ENCODE measurements at places on chromosomes 7 and 10. TPM values are rescaled to one million over a fixed set of nuclear protein-coding genes. Genes with fewer than 3 reads are reported as not detected.

The PRPS1L1 gene
- not detected for total RNA-seq

The SLC18A3 gene
- 0.11 TPM for total RNA-seq

DNA sequence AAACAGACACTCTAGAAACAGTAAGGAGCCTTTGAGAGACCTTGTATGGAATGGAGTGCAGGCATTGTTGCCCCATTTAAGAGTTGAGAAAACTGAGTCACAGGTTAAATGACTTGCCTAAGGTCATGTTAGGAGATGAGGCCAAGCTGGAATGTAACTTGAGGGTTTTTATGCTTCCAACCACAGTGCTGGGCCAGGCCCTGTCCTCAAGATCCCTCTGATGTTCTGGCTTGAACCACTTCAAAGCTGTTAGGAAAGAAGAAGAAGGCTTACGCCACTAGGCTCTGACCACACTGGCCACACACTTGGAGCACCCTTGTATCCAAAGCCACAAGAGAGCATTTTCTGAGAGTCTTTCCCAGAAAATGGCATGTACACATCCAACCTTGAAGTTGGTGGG lies 42.7 kb downstream of the PLAU start:
- no peak for DNase-seq

GRCh38 chr7:105911961-105912575 lies 35.7 kb upstream of the ATXN7L1 start:
- no peak for DNase-seq

GRCh38 chr10:131928248-131929095 lies 27.7 kb downstream of the PPP2R2D start:
- no peak for DNase-seq
